ENCODE measurements at places on chromosomes 6 and 20. TPM values are rescaled to one million over a fixed set of nuclear protein-coding genes. Genes with fewer than 3 reads are reported as not detected.

DNA sequence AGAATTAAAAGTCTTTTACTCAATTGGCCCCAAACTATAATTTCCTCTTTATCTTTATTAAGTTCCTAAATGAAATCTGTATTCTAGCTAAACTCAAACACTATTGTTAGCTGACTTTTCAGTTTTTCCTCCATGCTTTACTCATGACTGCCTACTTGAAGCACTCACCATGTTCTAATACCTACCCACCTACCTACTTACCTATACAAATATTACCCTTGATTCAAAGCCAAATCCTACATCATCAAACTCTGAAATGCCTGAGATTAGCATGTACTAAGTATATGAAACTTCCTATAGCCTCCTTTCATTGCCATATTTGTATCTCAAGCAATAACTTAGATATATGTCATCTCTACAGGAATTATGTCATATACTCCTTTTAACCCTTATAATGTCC, 259.7 kb downstream of the HDGFL1 start:
- DNase-seq: no peak
- H3K27ac ChIP-seq: no peak overlapping the region

DNA sequence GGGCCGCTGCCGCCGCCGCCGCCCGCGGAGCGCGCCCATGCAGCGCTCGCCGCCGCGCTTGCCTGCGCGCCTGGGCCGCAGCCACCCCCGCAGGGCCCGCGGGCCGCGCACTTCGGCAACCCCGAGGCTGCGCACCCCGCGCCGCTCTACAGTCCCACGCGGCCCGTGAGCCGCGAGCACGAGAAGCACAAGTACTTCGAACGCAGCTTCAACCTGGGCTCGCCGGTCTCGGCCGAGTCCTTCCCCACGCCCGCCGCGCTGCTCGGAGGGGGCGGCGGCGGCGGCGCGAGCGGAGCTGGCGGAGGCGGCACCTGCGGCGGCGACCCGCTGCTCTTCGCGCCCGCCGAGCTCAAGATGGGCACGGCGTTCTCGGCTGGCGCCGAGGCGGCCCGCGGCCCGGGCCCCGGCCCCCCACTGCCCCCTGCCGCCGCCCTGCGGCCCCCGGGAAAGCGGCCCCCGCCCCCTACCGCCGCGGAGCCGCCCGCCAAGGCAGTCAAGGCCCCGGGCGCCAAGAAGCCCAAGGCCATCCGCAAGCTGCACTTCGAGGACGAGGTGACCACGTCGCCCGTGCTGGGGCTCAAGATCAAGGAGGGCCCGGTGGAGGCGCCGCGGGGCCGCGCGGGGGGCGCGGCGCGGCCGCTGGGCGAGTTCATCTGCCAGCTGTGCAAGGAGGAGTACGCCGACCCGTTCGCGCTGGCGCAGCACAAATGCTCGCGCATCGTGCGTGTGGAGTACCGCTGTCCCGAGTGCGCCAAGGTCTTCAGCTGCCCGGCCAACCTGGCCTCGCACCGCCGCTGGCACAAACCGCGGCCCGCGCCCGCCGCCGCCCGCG, 730 bp downstream of the INSM1 start:
- H3K36me3 ChIP-seq: no peaks in the 10 kb centered on the region
- H3K4me1 ChIP-seq: no peaks in the 10 kb centered on the region
- no peak for DNase-seq
- no peak overlapping the region for H3K27ac ChIP-seq

- H3K4me1 ChIP-seq: no peaks in the 10 kb centered on the region
- H3K27ac ChIP-seq: no peak overlapping the region
- DNase-seq: no peak
- H3K27me3 ChIP-seq: no peaks in the 10 kb centered on the region
Observed at GRCh38 chr6:69907981-69908498, 41.7 kb downstream of the COL19A1 start.

DNA sequence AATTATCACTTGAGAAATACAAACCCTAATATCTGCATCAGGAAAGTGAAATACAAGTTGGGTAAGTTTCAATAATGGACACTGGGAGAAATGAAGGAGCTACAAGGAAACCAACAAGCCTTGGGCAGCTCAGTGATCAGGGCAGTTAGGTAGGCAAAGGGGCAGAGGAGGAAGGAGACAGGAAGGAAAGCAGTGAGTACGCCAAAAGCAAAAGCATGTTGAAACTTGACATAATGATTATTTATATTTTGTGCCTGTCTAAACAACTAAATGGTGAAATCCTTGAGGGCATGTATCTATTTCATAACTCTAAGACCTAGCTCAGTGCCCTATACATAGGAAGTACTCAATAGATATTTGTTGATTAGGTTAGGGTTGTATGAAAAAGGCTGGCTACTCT, 23.3 kb downstream of the PXT1 start:
- H3K27me3 ChIP-seq: no peaks in the 10 kb centered on the region
- no peak for DNase-seq
- H3K36me3 ChIP-seq: no peaks in the 10 kb centered on the region

The GSTA1 gene
- total RNA-seq: 0.57 TPM

The OOEP gene
- not detected for total RNA-seq

DNA sequence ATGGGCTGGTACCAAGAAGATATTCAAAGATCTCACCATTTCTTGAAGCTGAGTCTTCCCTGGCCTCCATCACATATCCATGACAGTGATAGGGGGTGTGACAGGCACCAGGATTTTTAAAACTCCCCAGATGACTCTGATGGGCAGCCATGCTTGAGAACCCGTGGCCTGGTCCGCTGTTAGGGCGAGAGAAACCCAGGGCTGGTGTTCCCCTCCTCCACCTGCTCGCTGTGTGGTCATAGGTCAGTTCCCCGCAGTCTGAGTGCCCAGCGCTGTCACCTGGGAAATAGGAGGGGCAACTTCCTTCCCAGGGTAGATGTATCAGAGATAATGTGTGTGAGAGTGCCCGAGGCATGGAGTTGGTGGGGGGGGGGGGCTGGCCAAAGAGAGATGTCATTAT, 50.9 kb downstream of the TMEM242 start:
- no peak overlapping the region for H3K4me3 ChIP-seq
- H3K36me3 ChIP-seq: no peaks in the 10 kb centered on the region
- no peaks in the 10 kb centered on the region for H3K27me3 ChIP-seq
- peaks cover 26% of the 10 kb centered on the region for H3K4me1 ChIP-seq
- no peak for DNase-seq

The ULBP1 gene
- 12.4 TPM for total RNA-seq

The SRMS gene
- 3.2 TPM for total RNA-seq

The IDH3B gene
- total RNA-seq: 132 TPM

- H3K27ac ChIP-seq: no peak overlapping the region
- no peak for DNase-seq
- H3K4me1 ChIP-seq: no peaks in the 10 kb centered on the region
- H3K27me3 ChIP-seq: no peaks in the 10 kb centered on the region
Observed at GRCh38 chr6:19478992-19479391, 358.2 kb upstream of the ID4 start.

The TMEM244 gene
- not detected for total RNA-seq

The TSBP1 gene
- not detected for total RNA-seq

The TREML4 gene
- total RNA-seq: not detected

DNA sequence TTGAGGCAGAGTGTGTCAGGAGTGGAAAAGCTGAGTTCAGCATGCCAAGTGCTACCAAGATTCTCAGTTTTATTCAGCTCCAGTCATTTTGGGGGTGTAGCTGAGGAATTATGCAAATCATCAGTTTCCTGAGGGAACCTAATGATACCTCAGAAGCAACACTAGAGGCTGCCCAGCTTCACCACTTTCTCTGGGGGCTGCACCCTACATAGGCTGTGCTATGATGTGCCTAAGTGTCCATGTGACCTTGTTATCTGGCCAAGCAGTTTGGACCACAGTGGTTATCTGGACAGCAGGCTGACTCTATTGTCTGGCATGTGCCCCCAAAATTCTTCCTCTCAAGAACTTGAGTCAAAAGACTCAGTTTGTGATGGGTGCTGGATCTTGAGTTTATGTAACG, 374.6 kb upstream of the SYNCRIP start:
- H3K4me3 ChIP-seq: no peak overlapping the region
- no peak for DNase-seq
- no peaks in the 10 kb centered on the region for H3K4me1 ChIP-seq

DNA sequence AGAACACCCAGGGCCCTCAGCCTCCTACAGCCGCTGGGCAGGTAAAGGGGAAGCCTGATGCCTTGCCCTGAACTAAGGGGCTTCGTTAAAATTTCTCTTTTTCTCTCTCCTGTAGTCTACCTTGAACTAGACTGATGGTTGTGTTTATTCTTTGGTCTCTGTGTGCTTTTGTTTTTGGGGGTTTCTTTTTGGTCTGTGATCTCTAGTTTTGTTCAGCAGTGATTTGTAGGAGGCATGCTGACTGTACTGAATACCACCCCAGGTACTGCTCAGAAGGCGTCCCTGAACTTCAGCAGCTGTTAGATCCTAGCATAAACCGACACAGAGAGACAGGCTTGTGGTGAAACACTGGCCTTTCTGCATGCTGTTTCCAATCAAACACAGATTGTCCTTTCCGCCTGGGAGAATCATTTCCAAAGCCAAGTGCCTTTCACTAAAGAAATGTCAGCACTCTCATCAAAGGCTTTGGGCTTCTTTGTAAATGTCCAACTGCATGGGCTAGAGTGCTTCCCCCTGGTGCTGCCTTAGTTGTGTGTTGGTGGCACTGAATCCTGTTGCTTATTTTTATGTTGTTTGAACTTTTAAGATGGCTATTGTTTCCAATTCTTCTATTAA, 364.7 kb upstream of the SASH1 start:
- no peak overlapping the region for H3K4me3 ChIP-seq
- no peaks in the 10 kb centered on the region for H3K27me3 ChIP-seq
- no peaks in the 10 kb centered on the region for H3K4me1 ChIP-seq
- DNase-seq: no peak

GRCh38 chr6:43708860-43709653, 21.5 kb upstream of the MRPS18A start:
- DNase-seq: no peak
- H3K36me3 ChIP-seq: no peaks in the 10 kb centered on the region
- 0 out of 2 replicates have a peak, but pooled peaks cover 3% of the 10 kb centered on the region for H3K27me3 ChIP-seq

- no peak overlapping the region for H3K27ac ChIP-seq
- no peaks in the 10 kb centered on the region for H3K27me3 ChIP-seq
- DNase-seq: peak; percentile 44
- no peak overlapping the region for H3K4me3 ChIP-seq
Observed at GRCh38 chr6:74447013-74447412, 751.0 kb downstream of the CD109 start.

DNA sequence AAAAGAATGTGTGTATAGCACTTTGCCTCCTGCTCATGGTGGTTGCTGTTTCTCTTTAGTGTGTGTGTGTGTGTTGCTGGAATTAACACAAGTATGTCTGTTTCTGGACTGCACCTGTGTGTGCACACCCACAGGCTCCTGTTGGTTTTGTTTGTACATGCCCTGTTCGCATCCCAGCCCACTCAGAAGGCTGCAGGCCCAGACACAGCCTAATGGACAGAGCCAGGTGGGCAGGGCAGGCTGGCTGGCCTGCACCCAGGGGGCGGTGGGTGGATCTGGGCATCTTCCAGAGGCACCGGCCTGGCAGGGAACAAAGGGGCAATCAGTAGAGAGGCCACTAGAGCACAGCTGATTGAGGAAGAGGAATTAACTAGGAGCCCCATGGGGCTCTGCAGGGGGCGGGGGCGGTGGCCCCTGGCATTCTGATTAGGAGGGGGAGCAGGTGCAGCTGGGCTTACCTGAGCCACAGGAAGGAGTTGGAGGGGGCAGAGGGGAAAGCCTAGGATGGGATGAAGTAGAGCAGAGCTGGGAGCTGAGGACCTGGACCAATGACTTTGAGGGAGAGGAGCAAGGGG, 21.9 kb downstream of the CD40 start:
- H3K4me1 ChIP-seq: peaks cover 4% of the 10 kb centered on the region
- no peak overlapping the region for H3K4me3 ChIP-seq
- DNase-seq: no peak
- H3K36me3 ChIP-seq: no peaks in the 10 kb centered on the region

The C6orf15 gene
- not detected for total RNA-seq

DNA sequence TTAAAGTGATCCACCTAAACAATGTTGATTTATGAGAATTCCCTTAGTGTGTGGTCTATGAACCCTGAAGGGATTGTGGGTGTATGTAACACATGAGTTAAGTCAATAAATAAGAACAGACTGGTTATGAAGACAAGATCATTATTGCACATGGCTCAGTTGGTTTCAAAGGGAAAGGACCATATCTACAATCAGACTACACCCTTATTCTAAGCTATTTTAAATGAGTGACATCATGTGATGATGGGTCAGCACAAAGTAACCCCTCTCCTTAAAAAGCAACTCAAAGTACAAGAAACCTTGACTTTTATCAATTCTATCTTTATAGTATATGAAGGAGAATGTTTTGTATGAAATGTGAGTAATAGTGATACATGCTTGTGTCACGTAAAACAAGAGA, 15.3 kb upstream of the ZSCAN23 start:
- DNase-seq: no peak
- no peaks in the 10 kb centered on the region for H3K36me3 ChIP-seq
- no peak overlapping the region for H3K27ac ChIP-seq
- no peaks in the 10 kb centered on the region for H3K4me1 ChIP-seq
- H3K27me3 ChIP-seq: no peaks in the 10 kb centered on the region

The SOX12 gene
- 40.4 TPM for total RNA-seq

The CGA gene
- not detected for total RNA-seq

GRCh38 chr20:57727863-57728262, 18.0 kb upstream of the PMEPA1 start:
- H3K27ac ChIP-seq: no peak overlapping the region
- peaks cover 80% of the 10 kb centered on the region for H3K27me3 ChIP-seq
- no peak overlapping the region for H3K4me3 ChIP-seq
- H3K36me3 ChIP-seq: no peaks in the 10 kb centered on the region

- H3K27me3 ChIP-seq: no peaks in the 10 kb centered on the region
- DNase-seq: peak; percentile 10
- H3K27ac ChIP-seq: no peak overlapping the region
- H3K36me3 ChIP-seq: no peaks in the 10 kb centered on the region
- H3K4me3 ChIP-seq: no peak overlapping the region
- H3K4me1 ChIP-seq: no peaks in the 10 kb centered on the region
Observed at GRCh38 chr20:9458138-9458796, 56.1 kb upstream of the LAMP5 start.

- H3K4me3 ChIP-seq: no peak overlapping the region
- no peaks in the 10 kb centered on the region for H3K27me3 ChIP-seq
- no peak for DNase-seq
- H3K36me3 ChIP-seq: no peaks in the 10 kb centered on the region
Observed at GRCh38 chr6:42269974-42270510, 52.4 kb upstream of the MRPS10 start.

The KHDC1 gene
- total RNA-seq: 9.1 TPM

The ACSS1 gene
- 0.27 TPM for total RNA-seq

GRCh38 chr6:148550569-148550968, 196.3 kb upstream of the UST start:
- H3K27ac ChIP-seq: no peak overlapping the region
- H3K4me3 ChIP-seq: no peak overlapping the region
- H3K27me3 ChIP-seq: no peaks in the 10 kb centered on the region
- H3K4me1 ChIP-seq: no peaks in the 10 kb centered on the region

- no peaks in the 10 kb centered on the region for H3K36me3 ChIP-seq
- no peak overlapping the region for H3K27ac ChIP-seq
Observed at GRCh38 chr20:12466915-12467314, 541.9 kb upstream of the SPTLC3 start.

The LYRM4 gene
- 30.1 TPM for total RNA-seq

- peaks cover 8% of the 10 kb centered on the region for H3K4me1 ChIP-seq
- H3K36me3 ChIP-seq: no peaks in the 10 kb centered on the region
- DNase-seq: no peak
- no peaks in the 10 kb centered on the region for H3K27me3 ChIP-seq
- H3K4me3 ChIP-seq: no peak overlapping the region
- no peak overlapping the region for H3K27ac ChIP-seq
Observed at GRCh38 chr6:150770637-150771036, 94.9 kb upstream of the MTHFD1L start.

- DNase-seq: no peak
- H3K27me3 ChIP-seq: no peaks in the 10 kb centered on the region
- no peaks in the 10 kb centered on the region for H3K4me1 ChIP-seq
- H3K27ac ChIP-seq: no peak overlapping the region
Observed at GRCh38 chr6:128029826-128030225, 129.0 kb upstream of the THEMIS start.
